ENCODE measurements at places on chromosomes 1 and 21. TPM values are rescaled to one million over a fixed set of nuclear protein-coding genes. Genes with fewer than 3 reads are reported as not detected.

The RORC gene
- 0.76 TPM for total RNA-seq

The ATP6V1G3 gene
- not detected for total RNA-seq

The NCMAP gene
- total RNA-seq: not detected

The SLC30A10 gene
- total RNA-seq: not detected

The NBPF26 gene
- total RNA-seq: 45.4 TPM

The SOX13 gene
- 0.48 TPM for total RNA-seq

The KCNJ9 gene
- total RNA-seq: not detected

The COL6A2 gene
- total RNA-seq: 10.9 TPM

The FLVCR1 gene
- 10.9 TPM for total RNA-seq

The SLC1A7 gene
- not detected for total RNA-seq

The SAMD13 gene
- 0.40 TPM for total RNA-seq

The PRELP gene
- not detected for total RNA-seq

The AKNAD1 gene
- total RNA-seq: not detected

Measured in activated naive CD4-positive, alpha-beta T cell treated with anti-CD3 and anti-CD28 coated beads, Interleukin-2, amount 10 ng/mL, durations not matched to agents 5 hours and 36 hours (primary cell).